ENCODE measurements at places on chromosomes 3 and 15.

GRCh38 chr3:1848935-1849334, 249.7 kb upstream of the CNTN4 start:
- no peak for DNase-seq

DNA sequence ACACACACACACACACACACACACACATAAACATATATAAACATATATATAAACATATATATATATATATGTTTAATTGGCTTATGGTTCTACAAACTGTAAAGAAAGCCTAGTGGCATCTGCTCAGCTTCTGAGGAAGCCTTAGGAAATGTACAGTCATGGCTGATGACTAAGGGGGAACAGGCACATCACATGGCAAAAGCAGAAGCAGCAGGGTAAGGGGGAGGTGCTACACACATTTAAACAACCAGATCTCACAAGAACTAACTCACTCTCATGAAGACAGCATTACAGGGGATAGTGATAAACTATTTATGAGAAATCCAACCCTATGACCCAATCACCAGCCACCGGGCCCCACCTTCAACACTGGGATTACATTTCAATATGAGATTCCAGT, 922.9 kb downstream of the SI start:
- DNase-seq = no peak

DNA sequence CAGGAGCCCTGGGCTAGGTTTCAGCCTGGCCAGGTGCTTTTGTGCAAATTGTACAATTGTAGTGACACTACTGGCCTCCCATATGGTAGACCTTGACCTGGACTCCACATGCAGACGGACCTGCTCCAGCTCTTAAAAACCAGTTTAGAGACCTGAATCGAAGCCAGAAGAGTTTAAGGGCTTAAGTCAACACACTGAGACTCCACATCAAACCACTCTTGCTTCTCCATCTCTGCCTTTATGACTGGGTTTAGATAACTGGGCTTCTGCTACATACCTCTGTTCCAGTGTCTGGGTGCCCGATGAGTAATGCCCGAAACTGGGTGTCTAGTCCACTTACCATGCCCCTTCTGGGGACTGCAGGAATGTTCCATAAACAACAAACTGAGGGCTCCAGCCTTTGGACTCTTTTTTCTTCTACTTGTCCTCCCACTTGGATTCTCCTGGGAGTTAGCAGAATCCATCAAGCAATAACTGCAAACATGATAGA, 32.8 kb downstream of the TMEM212 start:
- DNase-seq = peak; percentile 7

- no peak for DNase-seq
Observed at GRCh38 chr3:56157693-56158362, 310.4 kb downstream of the ERC2 start.

GRCh38 chr15:100760357-100760903, 119.2 kb upstream of the ALDH1A3 start:
- DNase-seq = no peak

GRCh38 chr3:179189759-179190158, 41.6 kb downstream of the PIK3CA start:
- no peak for DNase-seq

GRCh38 chr3:23113455-23114171, 89.5 kb upstream of the UBE2E2 start:
- no peak for DNase-seq

- DNase-seq = no peak
Observed at GRCh38 chr3:150296123-150296735, 111.9 kb upstream of the TSC22D2 start.

DNA sequence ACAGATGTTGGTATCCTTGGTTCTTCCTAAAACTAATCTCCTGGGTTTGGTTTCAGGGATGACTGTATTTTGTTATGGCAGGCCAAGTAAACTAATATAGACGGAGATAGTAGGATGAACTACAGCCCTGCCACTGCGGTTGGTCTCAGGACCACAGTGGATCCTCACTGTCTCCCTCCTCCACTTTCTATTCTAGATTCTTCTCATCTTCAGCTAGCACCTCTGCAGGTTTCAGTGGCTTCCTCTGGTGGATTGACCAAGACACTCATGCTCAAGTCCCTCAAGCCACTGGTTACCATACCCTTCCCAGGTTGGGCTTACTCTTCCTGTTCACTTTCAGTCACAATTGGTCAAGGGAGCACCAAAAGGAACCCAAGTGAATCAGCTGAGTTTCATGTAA, 71.1 kb upstream of the CLDN18 start:
- DNase-seq = no peak

- DNase-seq = no peak
Observed at GRCh38 chr3:105533960-105534359, 167.3 kb downstream of the ALCAM start.

- DNase-seq = no peak
Observed at GRCh38 chr15:60945196-60945595, 283.9 kb downstream of the RORA start.

GRCh38 chr15:67670647-67671305, 128.3 kb downstream of the MAP2K5 start:
- no peak for DNase-seq

- no peak for DNase-seq
Observed at GRCh38 chr3:179073816-179074215, 2.2 kb upstream of the ZMAT3 start.

GRCh38 chr15:60096157-60096556, 92.0 kb downstream of the FOXB1 start:
- DNase-seq = no peak

DNA sequence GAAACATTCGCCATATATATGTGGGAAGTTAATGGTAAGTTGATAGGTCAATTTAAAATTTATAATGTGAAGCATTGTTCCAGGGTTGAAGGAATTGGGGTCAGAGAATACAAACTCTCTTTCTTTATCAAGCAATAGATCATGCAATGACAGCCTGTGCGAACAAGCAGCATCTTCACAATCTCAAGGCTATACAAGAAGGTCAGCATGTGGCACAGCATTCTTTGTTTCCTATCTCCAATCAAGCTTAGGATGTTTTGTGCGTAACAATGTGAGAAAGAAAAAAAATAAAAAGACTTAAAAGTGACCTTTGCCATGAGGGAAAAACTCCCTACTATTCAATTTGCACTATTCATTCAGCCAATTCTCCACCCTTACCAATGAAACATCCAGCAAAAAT, 288.1 kb upstream of the NECTIN3 start:
- no peak for DNase-seq

- peak; percentile 63 for DNase-seq
Observed at GRCh38 chr15:41115652-41116115, 396 bp downstream of the INO80 start.

DNA sequence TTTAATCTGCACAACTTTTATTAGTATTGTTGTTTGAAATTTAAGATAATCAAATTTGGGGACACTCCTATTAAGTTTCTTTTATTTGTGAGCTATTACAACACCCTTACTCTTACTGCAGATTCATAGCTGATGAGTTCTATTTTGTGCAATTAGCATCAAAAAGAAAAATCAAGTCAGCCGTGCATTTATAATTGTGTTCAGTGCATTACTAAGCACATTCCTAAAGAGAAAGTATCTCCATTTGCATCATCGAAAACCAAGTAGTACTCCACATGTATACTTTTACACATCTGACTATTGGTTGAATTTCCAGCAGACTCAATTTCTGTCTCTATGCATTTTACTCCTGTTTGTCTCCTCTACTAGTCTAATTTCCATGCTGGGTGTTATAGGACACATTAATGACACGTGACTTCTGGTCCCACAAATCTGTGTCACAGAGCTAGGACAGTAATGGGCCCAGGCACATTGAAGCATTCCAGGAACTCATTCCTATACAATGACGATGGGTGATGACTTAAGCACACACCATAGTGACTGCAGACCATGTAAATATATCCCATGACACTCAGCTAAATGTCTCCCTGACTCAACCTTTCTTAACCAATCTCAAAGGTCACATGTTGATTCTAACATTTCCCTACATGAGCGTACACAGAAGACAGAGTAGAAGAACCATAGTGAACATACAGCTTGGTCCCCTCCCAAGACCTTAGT, 477.5 kb downstream of the LPP start:
- no peak for DNase-seq

DNA sequence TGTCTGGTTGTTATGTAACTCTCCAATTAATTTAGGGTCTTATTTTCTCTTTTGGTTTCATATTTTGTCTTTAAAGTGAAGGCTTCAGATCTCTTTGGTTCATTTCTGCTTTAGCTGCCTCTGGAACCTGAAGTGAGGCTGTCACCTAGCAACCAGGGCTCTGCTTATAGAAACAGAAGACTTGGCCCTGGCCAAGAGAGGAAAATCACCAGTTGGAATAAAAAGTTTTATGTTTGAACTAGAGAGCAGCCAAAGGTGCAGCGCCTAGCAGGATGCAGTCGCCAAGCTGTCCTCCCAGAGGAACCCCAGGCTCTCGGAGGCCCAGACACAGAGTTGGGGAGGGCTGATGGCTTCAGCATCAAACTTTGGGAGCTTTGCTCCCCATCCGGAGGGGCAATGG, 41.1 kb downstream of the LYZL4 start:
- DNase-seq = no peak

- DNase-seq = no peak
Observed at GRCh38 chr3:72680766-72681165, 167.5 kb downstream of the SHQ1 start.

- no peak for DNase-seq
Observed at GRCh38 chr3:190877925-190878324, 15.4 kb upstream of the GMNC start.

- no peak for DNase-seq
Observed at GRCh38 chr3:101544161-101544850, 17.4 kb upstream of the TRMT10C start.

DNA sequence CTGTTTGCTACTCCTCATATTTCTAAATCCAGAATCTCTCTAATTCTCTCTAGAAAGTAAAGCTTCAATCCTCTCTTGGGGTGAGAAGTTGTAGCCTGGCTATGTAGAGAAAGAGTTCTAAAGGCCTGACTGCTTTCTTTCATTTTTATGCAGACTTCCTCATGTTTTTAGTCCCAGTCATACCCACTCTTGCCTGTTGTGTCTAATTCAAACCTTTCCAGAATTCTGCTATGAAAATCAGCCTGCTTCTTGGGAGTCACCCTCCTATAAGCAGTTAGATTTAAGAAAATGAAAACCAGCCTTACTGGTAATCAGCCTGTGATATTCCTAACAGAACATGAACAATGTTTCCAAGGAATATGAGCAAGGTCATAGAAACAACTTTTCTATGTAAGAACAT, 14.8 kb upstream of the ZNF639 start:
- no peak for DNase-seq

GRCh38 chr15:88802250-88802990, 816 bp upstream of the ACAN start:
- no peak for DNase-seq

DNA sequence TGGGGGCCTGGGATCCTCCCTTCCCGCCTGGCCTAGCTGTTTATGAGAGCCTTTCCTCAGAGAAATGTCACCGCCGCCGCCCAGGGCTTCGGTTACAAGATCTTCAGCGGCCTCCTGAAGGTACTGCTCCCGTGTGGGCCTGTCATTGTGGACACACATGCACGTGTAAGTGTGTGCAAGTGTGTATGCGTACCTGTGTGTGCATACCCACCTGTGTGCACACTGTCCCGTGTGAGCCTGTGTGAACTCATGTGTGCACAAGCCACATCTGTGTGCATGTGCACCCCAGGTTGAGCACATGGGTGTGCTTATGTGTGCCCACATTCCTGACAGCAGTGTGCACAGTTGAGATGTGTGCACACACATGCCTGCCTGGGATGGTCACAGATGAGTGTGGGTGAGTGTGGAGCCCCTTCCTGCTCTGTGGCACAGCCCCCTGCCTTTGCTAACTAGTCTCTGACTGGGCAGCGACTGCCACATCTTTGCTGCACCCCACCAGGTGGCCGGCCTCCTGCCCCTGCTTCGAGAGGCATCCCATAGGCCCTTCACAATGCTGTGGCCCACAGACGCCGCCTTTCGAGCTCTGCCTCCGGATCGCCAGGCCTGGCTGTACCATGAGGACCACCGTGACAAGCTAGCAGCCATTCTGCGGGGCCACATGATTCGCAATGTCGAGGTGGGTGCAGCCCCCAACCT, 14.1 kb downstream of the NT5DC2 start:
- no peak for DNase-seq

- DNase-seq = no peak
Observed at GRCh38 chr3:86388820-86389219, 602.1 kb downstream of the VGLL3 start.

DNA sequence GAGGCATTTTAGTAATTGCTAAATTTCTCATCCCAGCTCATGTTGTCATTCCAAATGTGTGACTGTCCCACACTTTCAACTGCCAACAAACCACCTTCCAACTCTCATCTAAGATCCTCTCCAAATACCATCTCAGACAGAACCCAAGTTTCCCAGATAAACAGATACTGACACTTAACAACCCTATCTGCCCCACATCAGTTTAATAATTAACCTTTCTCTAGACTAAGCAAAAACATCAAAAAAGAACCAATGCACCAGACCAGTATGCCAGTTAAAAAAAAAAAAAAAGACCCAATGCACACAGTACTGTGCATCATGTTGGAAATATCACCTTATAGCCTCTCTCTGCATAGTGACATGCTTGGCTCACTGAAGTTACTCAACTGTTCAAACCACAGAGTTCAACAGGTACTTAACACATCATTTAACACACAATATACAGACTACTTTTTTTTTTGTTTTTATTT, 5.5 kb downstream of the SFMBT1 start:
- DNase-seq = no peak

GRCh38 chr3:102614585-102614984, 179.8 kb downstream of the ZPLD1 start:
- no peak for DNase-seq

DNA sequence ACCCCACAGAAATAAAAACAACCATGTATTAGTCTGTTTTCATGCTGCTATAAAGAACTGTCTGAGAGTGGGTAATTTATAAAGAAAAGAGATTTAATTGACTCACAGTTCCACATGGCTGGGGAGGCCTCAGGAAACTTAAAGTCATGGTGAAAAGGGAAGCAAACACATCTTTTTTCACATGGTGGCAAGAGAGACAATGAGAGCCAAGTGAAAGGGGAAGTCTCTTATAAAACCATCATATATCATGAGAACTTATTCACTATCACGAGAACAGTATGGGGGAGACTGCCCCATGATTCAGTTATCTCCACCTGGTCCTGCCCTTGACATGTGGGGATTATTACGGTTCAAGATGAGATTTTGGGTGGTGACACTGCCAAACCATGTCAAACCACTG, 141.5 kb downstream of the ZMAT3 start:
- no peak for DNase-seq

DNA sequence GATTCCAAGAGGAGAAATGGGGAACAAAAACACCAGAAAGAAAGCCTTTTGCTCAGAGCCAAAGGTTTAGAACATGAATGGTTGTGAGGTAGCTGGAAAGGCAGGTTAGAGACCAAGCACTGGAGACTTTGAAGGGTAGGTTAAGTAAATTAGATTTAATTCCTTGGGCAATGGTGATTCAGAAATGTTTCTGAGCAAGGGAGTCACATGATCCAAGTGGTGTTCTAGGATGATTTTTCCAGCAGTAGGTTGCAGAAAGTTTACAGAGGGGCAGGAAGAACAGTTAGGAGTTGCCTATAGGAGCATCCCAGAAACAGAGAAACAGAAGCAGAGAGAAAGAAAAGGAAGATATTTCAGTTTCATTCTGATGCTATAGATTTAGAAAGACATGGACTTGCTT, 139.8 kb downstream of the WDR76 start:
- no peak for DNase-seq

- no peak for DNase-seq
Observed at GRCh38 chr15:92661956-92662355, 6.4 kb upstream of the FAM174B start.
